Gastrocnemius medialis (tissue), 4 donors: ENCODE measurements at places on chromosomes 5 and 9. TPM values are rescaled to one million over a fixed set of nuclear protein-coding genes. Genes with fewer than 3 reads are reported as not detected.

GRCh38 chr9:99294850-99295461 is 72.9 kb downstream of the SEC61B start:
- no peak for DNase-seq

DNA sequence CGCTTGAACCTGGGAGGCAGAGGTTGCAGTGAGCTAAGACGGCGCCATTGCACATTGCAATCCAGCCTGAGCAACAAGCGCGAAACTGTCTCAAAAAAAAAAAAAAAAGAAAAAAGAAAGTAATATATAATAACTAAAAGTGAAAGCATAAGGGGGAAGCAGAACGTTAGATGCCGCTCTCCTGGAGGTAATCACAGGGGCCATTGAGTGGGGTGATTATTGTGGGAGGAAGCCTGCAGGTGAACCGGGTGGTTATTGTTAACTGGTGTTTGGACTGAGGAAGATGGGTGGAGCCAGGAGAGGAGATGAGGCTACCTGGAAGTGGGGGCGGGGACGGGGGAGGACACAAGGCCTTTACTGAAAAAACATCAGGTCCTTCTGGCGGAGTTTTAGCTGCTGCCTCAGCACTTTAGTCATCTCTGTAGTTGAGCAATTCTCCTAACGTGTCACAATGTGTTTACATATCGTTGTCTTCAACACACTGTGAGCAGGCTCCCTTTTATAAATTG is 5.3 kb upstream of the TJP2 start:
- no peak for DNase-seq

DNA sequence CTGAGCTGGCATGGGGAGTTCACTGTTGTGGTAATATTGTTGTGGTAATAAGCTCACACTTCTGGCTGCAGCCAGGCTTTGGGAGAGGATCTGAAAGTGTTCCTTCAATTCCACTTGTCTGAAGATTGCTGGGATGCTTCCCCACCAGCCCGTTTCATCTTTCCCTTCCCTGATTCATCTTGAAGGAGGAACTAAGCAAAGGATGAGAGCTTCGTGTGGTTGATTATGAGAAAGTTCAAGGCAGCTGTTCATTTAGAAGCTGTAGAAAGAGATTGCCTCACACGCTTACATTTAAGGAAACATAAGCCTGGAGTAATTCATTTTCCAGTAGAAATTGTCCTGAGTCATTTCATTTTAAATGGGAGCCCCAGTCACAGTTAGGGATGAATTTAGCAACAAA is 122.4 kb upstream of the GAS1 start:
- DNase-seq, result no peak

- no peak for DNase-seq
These were observed 139.8 kb downstream of the COL23A1 start for GRCh38 chr5:178450121-178451028.

GRCh38 chr9:128540634-128541360 is 11.6 kb upstream of the SPTAN1 start:
- DNase-seq, result no peak

DNA sequence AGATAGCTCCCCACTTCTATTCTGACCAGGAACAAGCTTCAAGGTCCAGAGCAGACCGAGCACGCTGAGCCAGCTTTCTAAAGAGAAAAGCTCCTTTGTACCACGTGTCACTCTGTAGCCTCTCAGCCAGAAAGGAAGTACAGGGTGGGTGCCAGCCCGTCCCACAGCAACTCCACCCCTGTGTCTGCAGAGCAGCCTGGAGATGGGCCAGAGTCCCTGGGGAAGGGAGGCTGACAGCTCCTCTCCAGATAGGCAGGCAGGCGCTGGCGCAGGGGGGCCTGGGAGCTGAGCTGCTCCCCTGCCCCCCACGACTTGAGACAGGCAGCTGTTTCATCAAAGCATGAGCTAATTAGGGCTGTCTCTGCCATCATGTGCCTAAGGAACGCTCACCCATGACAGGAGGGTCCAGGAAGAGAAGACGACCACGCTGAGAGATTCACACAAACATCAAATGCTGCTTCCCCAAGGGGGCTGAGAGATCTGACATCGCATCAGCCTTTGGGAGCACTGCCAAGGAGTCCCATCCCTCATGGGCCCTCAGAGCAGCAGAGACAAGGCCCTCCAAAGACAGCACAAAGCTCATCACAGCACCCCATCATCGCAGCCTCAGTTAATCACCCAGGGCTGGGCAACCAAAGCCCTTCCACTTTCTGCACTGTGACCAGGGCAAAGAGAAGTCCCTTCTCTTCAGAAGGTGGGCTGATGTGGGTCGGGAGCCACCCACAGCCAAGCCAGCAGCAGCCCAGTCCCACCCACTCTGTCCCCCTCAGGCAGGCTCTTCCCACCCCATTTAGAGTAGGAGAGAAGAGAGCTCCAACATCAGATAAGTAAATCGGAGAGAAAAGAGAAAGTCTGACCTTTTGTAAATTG is 78.5 kb upstream of the LRRTM2 start:
- DNase-seq, result peak; percentile 75

- DNase-seq, result no peak
These were observed 99.9 kb upstream of the PPP1R26 start for GRCh38 chr9:135379540-135380267.

GRCh38 chr5:67073045-67073680 is 123.4 kb downstream of the CD180 start:
- DNase-seq, result no peak

DNA sequence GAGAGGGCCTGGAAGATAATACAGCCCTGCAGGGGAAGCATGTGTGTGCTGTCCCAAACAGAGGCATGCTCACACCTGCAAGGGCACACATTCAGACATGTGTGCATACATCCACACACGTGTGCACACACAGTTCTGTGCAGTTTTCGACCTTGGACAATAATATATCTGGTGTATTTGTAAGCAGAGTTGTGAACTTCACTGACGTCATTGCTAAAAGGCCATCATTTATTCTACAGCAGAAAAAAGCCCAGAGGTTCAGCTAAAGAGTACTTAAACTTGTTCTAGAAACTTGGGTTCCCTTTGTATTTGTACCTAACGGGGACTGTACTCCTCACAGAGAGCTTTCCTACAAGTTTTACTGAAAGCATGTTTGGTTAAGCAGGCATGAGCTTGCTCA is 19.5 kb downstream of the IRX2 start:
- DNase-seq, result no peak

GRCh38 chr9:70324963-70325362 is 66.2 kb downstream of the SMC5 start:
- no peak for DNase-seq

DNA sequence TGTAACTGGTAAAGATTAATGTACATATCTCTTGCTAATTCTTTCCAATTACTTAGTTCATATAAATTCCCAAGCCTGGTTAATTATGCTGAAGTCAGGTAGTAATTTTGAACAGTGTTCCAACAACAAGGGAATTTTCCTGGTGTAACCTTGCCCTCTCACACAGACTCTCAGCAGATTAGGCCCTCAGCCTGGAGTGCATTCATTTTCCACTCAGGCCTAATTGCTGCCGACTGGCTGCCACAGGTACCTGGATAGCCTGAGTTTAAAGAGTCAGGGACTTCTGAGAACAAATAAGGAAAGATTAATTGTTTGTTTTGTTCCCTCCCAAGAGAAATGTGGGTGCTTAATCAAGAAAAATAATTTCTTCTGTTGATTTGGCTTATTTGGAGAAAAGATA is 71.4 kb downstream of the PPIC start:
- no peak for DNase-seq

- DNase-seq, result no peak
These were observed 1.6 kb downstream of the TEX48 start for GRCh38 chr9:114680259-114681001.

DNA sequence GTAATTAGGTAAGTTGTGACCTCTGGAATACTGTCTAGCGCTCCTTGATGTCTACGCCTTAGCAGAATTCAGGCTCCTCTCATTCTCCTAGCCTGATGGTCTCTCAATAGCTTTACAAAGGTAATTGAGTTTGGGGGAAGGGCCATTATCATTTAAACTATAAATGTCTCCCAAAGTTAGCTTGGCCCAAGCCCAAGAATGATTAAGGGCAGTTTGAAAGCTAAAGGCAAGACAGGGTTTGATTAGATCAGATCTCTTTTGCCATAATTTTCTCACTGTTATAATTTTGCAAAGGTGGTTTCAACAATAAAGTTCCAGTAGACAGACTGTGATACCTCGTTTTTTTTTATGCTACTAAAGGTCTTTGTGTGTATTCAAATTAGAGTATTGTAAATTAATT is 3.7 kb upstream of the SLC30A5 start:
- no peak for DNase-seq

GRCh38 chr5:218457-219291 is 554 bp downstream of the SDHA start:
- peak; percentile 49 for DNase-seq

GRCh38 chr5:137735555-137736284 is at the start of gene KLHL3:
TSS of gene KLHL3 (minus strand) at chr5:137736089. CDS start at chr5:137735646, 443 bp downstream.
- DNase-seq, result no peak

DNA sequence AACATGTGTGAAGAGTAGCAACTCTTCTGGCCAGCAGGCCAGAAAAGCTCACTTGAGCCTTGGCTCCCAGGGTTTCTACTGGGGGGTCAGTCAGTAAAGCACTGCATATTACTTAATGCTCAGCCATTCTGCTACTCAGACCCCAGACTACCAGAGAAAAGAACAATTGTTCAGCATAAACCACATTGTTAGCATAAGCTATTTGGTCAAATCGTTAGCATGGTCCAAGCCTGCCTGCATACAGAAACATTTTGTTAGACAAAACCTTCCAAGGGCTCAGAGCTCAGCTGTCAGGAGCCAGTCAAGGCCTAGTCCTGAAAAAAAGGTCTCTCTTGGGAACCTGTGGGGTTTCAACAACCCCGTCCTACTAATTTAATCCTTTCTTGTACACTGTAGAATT is 449.3 kb downstream of the PRR16 start:
- no peak for DNase-seq

GRCh38 chr5:93406971-93407401 is 174.0 kb downstream of the NR2F1-AS1 start:
- no peak for DNase-seq

GRCh38 chr9:87148331-87149104 is 201.2 kb upstream of the GAS1 start:
- peak; percentile 60 for DNase-seq

GRCh38 chr9:95494022-95494415 is 22.8 kb downstream of the PTCH1 start:
- no peak for DNase-seq

DNA sequence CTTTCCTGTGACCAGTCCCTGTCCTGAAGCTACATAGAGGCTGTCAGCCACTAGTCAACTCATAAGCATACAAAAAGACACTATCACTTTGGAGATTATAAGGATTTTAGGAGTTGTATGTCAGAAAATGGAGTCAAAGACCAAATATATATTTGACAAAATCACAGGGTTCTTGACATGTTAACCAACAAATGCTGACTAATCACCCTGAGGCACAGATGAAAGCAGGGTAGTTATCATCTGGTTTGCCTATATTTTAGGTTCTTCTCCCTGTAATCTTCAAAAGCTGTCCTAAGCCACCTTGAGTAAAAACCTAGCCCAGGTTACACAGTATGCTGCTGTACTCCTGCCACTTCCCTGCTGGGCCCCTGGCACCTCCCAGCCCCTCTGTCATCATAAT is 64.7 kb upstream of the ERCC6L2 start:
- DNase-seq, result no peak

DNA sequence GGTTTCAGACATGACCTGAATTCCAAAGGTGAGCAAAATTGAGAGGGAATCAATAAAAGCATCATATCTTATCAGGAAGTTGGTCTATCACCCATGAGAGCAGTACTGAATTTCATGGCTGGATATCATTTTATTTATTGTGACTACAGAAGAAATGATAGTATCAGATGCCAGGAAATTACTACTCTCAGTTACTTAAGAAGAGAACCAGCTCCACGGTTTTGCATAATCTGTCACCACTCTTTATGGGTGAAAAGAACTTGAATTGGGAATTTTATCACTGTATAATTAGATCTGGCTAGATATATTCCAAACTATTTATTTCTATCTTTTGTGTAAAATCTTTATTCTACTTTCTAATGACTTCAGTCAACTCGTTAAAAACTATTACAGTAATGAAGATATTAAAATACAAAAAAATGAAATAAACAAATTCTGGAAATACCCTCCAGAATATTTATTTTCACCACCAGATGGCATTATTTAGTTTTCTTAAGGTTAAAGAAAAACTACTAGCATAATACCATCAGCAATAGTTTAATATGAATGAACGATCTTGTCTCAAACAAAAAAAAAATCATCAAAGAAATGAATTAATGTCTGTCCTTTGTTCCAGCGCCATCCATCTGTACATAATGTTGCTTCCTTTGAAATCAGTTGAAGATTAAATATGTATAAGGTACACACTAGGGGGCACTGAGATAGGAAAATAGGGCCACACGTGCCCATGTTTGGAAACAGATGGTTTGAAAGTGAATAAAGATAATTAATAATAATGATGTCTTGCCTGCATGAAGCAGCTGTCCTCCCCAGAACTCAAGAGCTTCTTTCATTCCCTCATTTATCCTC is 84.7 kb upstream of the SLCO6A1 start:
- no peak for DNase-seq

- no peak for DNase-seq
These were observed 130.2 kb downstream of the ARRDC3 start for GRCh38 chr5:91252916-91253315.

DNA sequence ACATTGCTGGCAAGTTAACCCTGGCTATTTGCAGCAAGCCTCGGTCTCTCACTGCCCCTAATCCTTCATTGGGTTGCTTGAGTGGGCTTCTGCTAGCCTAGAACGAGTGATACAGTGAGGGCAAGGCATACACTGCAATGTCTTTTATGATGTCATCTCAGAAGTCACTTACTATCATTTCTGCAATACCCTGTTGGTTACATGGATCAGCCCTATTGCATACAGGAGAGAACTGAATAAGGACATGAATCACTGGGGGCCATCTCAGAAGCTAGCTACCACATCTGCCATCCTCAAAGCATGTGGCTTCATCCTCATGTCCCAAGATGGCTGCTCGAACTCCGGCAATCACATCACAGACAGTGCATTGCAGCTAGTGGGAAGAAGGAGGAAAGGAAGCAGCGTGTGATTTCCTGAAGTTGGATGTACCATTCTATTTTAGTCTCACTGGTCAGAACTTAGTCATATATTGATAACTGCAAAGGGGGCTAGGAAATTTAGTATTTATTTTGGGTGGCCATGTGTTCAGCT is 33.3 kb upstream of the CDKN2AIPNL start:
- DNase-seq, result peak; percentile 11

- DNase-seq, result no peak
These were observed 20.2 kb upstream of the MTMR12 start for GRCh38 chr5:32332966-32333365.

GRCh38 chr5:135323701-135324132 is 75.3 kb downstream of the MACROH2A1 start:
- no peak for DNase-seq

Gene C5orf47
- total RNA-seq, result 0.61 TPM

Gene PPP2R2B
- not detected for total RNA-seq

Gene RNF183
- not detected for total RNA-seq

Gene GCNT1
- 3.5 TPM for total RNA-seq

Gene PLAA
- 79.6 TPM for total RNA-seq

Gene EFNA5
- total RNA-seq, result 0.15 TPM

Gene NMUR2
- not detected for total RNA-seq

Gene SPINK13
- not detected for total RNA-seq

Gene DMRTA1
- total RNA-seq, result 1.3 TPM

Gene VLDLR
- 19.6 TPM for total RNA-seq

Gene ORM2
- 6.3 TPM for total RNA-seq

Gene TAF11L10
- total RNA-seq, result not detected

Gene STPG3
- total RNA-seq, result not detected

Gene MATR3
- total RNA-seq, result 188 TPM
